ENCODE measurements at places on chromosomes 7 and 10.

GRCh38 chr7:47329320-47329926 lies 252.5 kb downstream of the TNS3 start:
- DNase-seq = no peak

DNA sequence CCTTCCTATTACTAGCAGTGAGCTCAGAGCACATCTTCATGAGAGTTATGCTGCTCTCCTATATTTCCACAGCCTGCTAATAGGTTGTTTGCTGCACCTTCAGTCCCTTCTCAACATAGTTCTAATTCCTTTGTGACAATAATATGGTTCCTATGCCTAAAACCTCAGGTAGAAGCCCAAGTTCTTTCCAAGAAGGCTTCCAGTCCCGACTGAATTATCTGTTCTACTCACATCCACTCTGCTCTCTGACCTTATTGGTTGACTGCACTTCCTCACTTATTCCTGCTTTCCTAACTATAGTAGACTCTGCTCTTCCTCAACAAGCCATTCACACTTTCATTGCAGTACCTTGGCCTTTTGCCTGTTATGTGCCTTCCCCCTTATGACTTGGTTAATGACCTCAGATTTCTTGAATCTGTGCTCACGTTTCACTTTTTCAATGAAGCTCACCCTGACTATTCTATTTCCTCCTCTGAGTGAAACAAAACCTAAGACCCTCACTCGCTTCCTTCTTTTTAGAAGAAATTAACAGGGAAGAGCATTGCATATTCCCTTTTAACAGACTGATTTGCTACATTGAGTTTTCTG lies 132.7 kb downstream of the MDFIC start:
- DNase-seq = no peak

- no peak for DNase-seq
Measured at GRCh38 chr7:129741743-129742213, 130.3 kb downstream of the NRF1 start.

DNA sequence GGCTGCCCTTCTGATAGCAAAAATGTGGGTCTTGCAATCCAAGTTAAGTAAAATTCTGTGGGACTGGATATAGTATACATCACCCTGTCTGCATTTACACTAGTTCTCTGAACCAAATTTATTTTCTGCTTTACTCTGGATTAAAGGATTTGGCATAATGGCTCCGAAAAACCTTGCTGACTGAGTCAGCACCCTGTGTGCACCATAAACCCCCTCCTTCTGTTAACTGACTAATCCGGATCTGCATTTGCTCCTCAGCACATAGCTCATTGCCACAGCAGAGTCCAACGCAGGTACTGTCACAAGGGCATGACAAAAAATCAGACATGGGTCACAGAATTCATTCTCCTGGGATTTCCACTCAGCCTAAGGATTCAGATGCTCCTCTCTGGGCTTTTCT lies 1.3 kb downstream of the OR2A5 start:
- DNase-seq = no peak

GRCh38 chr7:159130820-159131219 lies 13.8 kb downstream of the VIPR2 start:
- DNase-seq = no peak

GRCh38 chr7:94052398-94053180 lies 48.4 kb upstream of the BET1 start:
- no peak for DNase-seq

GRCh38 chr10:56622335-56622973 lies 261.4 kb upstream of the ZWINT start:
- DNase-seq = no peak

GRCh38 chr7:51644216-51644615 lies 327.6 kb upstream of the COBL start:
- DNase-seq = no peak

DNA sequence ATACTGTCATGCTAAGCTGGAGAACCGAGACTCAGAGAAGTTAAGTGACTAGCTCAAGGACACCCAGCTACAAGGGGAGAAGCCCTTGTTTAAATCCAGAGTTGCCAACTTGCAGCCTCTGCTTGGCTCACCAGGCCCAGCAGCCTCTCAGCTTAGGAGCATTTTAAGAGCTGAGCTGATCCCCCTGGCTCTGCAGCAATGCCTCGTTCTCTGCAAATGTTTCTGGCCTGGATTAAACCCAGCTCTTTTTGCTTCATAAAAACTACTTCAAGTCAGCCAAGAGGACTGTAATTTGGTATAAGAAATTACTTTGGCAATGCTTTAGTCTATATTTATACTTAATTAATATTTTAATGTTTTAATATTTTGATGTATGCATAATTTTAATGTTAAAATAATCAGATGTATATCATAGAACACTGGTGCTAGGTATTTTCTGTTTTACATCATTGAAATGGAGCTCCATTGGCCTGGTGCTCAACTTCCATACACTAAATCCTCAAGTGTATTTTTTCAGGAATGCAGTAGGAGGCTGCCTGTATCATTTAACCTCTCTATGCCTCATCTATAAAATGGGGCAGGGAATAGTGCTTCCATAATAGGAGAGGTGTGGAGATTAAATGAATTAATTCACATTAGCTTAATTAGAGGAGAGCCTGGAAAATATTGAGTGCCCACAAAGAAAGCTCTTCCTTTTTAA lies 184.2 kb downstream of the EMX2 start:
- no peak for DNase-seq

GRCh38 chr7:46160861-46161260 lies 239.8 kb upstream of the IGFBP3 start:
- DNase-seq = no peak

DNA sequence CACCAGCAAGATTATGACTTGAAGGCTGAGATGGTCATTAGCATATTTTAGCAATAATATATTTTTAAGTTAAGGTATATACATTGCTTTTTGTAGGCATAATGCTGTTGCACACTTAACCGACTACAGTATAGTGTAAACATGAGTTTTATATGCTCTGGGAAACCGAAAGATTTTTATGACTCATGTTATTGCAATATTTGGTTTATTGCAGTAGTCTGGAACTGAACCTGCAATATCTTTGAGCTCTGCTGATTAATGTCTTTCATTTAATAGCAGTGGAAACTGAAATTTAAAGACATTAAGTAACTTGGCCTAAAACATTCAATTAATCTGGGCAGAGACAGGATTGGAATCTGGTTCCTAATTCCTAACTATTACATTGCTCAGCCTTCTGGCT lies 266.7 kb upstream of the PLXDC2 start:
- no peak for DNase-seq

GRCh38 chr10:15787426-15787825 lies 67.7 kb upstream of the ITGA8 start:
- DNase-seq = no peak

GRCh38 chr10:75646218-75646915 lies 214.9 kb downstream of the LRMDA start:
- no peak for DNase-seq

GRCh38 chr10:26540601-26541000 lies 102.5 kb downstream of the APBB1IP start:
- no peak for DNase-seq

DNA sequence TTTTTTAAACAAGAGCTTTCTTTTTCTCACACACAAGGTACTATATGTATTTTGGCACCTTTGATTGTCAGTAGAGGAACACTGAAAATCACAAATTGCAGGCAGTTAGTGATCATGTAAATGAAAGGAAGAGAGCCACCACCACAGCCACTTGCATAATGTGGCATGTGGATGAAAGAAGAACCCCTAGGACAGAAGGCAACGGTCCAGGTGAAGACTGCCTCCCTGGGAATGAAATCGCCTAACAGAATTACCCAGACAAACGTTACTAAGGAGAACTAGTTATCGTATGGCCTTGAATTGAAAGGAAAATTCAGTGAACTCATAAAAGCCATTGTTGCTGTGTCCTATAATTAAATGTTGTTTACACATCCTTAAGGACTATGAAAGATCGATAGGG lies 41.2 kb upstream of the PTPRZ1 start:
- no peak for DNase-seq

DNA sequence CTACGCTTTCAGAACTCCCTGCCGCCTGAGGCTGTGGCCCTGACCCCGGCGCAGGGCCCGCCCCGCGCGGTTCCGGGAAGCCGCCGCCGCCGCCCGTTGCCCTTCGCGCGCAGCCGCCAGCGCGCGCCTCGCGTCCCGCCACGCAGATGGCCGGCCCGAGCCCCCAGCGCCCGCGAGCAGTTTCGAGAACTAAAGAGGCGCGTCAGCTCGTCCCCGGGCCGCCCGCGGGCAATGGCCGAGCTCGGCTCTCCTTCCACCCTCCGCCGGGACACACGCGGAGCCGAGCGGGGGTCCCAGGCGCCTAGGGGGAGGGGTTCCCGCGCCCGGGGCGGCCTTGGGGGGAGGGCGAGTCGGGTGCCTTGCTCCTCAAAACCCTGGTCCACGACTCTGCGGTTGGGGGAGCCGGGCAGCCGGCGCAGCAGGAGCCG lies 1.8 kb downstream of the HNRNPF start:
- no peak for DNase-seq

- DNase-seq = no peak
Measured at GRCh38 chr7:92508946-92509345, 19.4 kb downstream of the PEX1 start.

DNA sequence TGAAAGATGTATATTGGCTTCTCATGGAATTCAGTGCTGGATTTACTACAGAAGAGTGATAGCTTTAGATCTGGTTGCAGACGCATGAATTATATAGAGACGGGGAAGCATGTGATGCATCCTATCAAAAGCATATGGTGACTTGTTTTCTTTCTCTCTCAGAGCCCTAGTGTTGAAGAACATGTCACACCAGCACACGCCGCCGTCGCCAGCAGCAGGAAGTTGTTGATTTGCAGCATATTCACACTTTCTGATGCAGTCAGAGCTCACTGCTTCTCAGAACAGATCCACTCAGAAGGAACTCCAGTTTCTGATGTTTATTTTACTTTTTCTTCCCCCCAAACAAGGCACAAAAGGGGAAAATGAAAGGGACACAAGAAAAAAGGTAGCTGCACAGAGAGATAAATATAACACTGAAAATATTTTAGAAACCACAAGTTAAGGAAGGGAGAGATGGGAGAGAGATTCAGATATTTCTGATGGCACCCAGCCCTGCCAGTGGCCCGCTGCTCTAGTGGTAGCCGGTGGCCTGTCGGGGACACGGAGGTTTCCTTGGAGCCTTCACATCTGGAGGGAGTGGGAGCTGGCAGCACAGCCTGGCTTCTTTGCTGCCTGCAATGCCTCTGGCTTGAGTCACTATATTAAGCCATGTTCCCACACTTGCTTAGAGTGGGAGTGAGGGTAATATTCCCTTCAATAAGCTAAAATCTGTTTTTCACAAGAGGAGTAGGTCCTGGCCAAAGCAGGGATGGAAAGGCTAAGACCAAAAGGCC lies 123.2 kb downstream of the NRP1 start:
- DNase-seq = no peak

DNA sequence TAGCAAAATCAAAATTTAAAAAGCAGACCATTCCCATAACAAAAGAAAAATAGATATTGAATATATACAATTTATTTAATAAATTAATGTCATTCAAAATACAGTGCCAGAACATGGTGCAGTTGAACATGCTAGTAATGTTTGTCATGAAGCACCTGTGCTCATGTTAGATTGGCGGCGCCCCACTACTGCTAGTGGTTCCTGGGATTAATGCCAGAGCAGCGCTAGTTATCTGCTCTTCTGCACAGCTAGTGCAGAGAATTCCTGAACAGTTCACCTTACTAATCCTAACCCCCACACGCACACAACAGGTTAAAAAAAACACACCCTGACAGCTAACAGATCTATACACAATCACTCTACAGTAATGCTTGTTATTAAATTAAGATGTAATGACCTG lies 23.4 kb downstream of the KBTBD2 start:
- no peak for DNase-seq

DNA sequence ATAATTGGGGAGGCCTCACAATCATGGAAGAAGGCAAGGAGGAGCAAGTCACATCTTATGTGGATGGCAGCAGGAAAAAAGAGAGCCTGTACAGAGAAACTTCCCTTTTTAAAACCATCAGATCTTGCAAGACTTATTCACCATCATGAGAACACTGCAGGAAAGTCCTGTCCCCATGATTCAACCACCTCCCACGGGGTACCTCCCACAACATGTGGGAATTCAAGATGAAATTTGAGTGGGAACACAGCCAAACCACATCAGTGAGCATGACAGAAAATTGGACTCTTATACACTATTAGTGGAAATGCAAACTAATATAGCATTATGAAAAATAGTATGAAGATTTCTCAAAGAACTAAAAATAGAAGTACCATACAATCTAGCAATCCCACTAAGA lies 271.2 kb downstream of the MAGI2 start:
- no peak for DNase-seq

GRCh38 chr10:74500816-74501215 lies 325.6 kb upstream of the KAT6B start:
- no peak for DNase-seq
